ENCODE measurements at places on chromosomes 2 and 18.

- DNase-seq, result no peak
Measured at GRCh38 chr2:68739595-68740399, 5.2 kb downstream of the ARHGAP25 start.

DNA sequence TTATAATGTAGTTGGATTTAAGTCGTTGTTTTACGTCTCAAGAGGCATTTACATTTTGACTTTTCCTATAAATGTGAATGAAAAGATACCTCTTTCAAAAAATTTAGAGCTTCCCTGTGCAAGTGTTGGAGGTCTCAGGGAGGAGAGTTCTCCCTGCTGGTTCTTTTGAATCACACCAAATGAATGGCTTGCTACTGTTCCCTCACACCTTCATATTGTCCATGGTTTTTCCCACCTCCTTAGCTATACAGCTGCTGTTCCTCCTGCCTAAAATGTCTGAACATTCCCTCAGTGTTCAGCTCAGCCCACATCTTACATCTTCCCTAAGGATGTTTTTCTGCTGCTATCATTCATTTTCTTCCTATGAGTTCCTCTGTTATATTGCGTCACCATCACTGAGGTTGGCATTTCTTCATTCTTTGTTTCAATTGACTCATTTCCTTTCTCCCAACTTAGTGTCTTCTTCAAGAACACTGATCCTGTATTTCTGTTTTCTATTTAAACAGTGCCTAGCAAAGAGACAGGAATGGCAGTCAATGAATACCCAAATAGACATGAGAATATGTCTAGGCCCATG, 46.0 kb downstream of the COX7A2L start:
- no peak for DNase-seq

DNA sequence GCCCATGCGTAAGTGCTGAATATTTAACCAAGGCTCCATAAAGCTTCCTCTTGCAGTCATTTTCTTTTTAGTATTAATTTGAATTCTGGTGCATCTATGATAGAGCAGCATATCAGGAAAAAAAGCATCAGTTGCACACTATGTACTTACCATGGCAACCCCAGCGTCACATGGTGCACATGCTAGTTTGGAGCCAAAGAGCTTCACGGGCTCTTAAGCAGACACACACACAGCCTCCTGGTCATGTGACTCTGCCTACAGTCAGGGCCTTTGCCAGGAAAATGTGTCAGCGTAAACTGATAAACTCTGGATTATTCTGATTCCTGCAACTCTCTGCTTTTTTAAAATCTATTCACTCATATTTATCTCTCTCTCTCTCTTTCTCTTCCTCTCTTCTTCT, 30.2 kb downstream of the NYAP2 start:
- no peak for DNase-seq

GRCh38 chr2:84881581-84882413, 913 bp upstream of the TRABD2A start:
- peak; percentile 82 for DNase-seq

DNA sequence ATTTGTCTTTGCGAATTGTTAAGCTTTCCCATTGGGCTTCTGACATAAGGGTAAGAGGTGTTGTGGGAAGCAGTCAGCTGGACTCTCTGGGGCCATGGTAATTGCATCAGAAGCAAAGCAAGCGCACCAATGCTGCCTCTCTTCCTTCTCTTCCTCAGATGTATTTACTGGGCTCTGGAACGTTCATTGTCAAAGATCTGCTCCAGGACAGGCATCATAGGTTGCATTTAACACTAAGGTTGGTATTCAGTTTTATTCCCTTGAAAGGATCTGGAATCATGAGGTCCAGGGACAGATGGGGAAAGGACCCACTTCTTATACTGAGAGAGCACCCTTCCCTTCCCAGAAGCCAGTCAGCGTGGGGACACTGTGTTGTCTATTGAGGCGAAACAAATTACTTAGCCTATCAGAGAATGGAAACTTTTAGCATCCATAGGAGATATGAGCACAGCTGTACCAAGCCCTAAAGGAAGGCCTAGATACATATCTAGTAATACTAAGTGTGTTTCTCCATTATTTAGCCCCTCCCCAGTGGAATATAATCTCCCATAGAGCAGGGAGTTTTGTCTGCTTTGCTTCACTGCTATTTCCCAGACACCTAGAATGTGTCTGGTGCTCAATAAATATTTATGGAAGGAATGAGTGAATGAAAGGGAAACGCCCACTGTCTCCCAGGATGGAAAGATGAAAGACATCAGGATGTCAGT, 72.2 kb downstream of the COA5 start:
- DNase-seq, result no peak

DNA sequence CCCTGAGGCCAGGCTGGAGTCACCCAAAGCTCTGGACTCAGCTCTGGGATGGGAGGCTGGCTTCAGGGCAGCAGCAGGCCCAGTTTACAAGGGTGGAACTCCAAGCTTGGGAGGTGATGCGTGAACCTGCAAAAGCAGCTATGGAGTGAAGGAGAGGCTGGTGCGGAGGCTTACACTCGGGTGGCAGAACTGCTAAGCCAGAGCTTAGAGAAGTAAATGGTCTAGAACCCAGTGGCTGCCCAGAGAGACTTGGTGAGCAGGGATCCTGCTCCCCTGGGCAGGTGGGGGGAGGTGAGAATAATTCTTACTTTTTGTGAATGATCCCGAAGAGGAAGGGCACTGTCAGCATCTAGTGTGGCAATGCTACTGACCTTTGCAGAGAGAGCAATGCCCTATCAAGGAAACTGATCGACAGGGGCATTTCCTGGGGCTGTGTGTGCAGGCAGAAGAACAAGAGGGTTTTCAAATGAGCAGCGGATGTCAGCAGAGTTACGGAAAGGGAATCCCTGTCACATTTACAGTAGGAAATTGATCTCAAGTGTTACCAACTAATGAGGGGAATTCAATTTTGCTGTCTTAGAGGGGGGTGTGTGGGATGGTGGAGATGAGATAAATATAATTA, 80.4 kb downstream of the TGFA start:
- DNase-seq, result no peak

DNA sequence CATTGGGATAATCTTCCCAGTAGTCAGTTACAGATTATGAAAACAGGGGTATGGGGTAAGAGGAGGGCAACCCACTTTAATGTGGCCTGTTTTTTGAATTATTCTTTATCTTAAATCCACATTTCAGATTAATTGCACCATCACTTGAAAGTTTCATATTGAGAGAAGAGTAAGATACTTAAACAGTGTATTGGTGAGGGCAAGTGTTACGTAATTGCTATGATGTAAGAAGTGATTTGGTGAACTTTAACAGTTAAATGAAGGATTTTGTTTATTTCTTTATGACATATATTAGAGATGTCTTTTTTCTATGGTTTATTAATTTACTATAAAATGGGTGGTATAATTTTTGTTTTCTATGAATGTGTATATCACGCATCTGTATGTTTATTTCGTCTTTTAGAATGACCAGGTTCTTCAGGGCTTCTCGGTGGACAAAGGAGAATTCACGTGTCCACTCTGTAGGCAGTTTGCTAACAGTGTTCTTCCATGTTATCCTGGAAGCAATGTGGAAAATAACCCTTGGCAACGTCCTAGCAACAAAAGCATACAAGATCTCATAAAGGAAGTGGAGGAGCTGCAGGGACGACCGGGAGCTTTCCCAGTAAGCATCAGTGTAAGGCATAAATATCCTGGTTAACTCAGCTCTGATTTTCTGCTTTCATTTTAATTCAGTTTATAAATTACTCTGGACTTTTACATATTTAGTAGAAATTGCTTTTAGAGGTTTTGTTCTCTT, 171.2 kb upstream of the MYO3B start:
- DNase-seq, result no peak

DNA sequence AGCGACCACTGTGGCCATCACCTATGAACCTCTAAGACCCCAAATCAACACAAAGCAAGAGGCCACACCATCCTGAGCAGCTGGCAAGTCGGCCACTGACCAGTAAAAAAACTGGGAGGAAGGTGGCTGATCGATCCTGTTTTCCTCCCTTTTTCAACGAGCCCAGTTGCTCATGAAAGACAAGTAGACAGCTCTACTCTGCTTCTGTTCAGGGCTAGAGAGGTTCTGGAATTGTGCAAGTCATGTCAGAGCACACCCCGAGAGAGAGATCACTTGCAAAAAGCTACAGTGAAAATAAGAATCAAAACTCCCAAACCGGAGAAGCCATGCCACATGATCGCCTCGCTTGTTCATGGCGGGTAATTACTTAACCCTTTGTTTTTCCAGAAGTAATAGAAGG, 34.6 kb downstream of the ZNF516 start:
- no peak for DNase-seq

Data from stimulated activated naive B cell treated with anti-CD40 and anti-IgM and Interleukin-4, amounts not matched to agents 10 μg/mL and 1 μg/mL and 100 μg/mL, for 72 hours (primary cell).